T-helper 9 cell (primary cell): ENCODE measurements at places on chromosomes 12 and 14.

DNA sequence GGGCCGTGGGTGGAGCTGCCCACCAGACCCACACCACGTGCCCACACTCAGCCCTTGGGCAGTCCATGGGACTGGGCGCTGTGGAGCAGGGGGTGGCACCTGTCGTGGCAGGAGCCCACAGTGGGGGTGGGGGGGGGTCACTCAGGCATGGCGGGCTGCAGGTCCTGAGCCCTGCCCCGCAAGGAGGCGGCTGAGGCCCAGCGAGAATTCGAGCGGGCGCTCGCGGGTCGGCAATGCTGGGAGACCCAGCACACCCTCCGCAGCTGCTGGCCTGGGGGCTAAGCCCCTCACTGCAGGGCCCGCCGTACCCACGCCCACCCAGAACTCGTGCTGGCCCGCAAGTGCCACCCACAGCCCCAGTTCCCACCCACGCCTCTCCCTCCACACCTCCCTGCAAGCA lies 132.6 kb upstream of the GARIN2 start:
- no peak for DNase-seq

DNA sequence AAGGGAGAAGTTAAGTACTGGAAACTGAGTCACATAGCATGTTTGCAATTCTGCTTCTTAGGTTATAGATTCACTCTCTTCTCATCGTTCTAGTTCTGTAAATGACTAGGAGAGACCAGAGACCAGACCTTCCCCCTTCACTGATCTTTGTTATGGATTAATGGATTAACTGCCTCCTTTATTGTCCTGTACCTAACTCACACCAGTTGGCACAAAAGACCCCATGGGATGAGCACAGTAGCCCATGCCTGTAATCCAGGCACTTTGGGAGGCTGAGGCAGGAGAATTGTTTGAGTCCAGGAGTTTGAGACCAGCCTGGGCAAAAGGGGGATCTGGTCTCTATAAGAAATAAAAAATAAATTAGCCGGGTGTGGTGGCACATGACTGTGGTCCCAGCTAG lies 20.8 kb downstream of the BCAT1 start:
- DNase-seq: no peak

DNA sequence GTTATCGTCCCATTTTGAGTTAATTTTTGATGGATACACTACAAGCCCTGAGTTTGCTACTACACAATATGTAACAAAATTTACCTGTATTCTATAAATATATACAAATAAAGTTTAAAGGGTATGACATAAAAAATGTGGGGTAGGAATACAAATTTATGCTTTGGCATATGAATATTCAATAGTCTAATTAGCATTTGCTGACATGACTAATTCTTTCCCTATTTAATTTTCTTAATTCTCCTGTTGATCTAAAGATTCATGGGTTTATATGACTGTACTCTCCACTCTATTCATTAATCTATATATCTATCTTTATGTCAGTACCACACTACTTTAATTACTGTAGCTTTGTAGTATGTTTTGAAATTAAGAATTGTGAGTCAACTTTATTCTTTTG lies 1840.7 kb upstream of the FLRT2 start:
- no peak for DNase-seq

DNA sequence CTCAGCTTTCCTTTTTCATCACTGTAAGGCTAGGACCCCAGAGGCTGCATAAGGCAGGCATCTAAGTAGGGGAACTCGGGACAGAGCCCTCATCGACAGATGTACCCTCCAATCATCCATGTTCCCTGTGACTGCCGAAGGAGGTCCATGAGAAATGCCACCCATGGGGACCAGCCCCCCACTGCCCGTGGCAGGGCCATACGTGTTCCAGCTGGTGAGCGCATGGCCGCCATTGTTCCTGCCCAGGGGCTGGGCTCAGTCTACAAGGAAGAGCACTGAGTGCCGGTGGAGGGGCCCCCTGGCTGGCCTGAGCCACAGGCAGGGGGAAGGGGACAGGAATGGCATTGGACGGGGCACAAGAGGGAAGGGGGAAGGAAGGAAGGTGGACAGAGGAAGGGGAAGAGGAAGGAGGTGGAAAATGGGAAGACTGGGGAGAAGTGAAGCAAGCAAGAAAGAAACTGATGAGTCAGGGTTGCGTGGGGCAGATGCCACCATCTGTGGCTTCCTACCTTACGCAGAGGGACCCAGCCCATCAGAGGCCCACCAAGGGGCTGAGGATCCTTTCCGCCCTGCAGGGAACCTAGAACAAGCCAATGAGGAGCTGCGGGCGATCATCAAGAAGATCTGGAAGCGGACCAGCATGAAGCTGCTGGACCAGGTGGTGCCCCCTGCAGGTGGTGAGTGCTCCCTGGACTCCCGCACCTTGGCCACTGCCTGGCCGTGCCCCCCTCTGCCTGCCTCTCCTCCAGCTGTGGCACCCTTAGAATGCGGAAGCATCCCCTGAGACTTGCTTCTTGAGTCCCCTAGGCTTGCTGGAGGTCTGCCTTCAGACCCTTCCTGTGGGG lies 120.6 kb upstream of the FKBP4 start:
- no peak for DNase-seq

- DNase-seq: no peak
Measured at GRCh38 chr12:3155702-3156370, 78.7 kb downstream of the TSPAN9 start.

DNA sequence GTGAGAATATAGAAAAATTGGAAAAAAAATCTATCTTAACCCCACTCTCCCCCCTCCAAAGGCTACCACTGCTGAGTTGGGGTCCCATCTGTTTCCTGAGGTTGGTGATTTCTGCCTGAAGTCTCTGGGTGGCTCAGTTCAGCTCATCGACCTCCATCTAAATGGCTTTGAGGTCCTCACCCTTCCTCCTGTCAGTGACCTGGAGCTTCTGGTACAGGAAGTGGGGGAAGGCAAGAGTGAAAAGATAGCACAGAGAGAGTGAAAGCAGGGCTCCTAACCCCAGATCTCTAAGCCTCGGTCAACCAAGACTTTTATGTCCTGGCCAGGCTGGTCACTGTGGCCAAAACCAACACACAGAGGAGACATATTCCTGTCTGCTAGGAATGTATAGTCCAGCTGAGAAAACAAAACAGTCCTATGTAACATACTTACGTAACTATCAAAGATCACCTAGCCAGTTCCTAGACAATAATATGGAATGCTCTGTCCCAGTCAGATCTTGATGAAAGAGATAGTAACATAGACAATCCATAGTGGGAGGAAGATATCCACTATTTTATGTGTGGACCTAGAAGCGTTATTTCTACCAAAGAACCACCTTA lies 12.3 kb upstream of the KRT73 start:
- DNase-seq: no peak

DNA sequence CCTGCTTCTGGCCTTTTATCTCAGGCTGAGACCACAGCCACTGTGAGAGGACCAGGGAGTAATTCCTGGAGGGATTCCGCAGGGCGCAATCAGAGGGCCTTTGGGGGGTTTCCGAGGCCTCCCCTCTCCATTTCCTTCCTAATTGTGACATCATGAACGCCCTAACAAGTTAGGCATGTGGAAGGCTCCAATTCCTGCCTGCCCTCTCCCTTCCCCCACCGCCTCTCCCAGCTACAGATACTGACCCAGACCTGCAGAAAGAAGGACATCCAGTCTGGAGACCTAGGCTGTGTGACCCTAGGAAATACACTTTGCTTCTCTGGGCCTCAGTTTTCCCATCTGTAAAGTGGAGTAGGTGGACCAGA lies 637.9 kb downstream of the MED13L start:
- no peak for DNase-seq

DNA sequence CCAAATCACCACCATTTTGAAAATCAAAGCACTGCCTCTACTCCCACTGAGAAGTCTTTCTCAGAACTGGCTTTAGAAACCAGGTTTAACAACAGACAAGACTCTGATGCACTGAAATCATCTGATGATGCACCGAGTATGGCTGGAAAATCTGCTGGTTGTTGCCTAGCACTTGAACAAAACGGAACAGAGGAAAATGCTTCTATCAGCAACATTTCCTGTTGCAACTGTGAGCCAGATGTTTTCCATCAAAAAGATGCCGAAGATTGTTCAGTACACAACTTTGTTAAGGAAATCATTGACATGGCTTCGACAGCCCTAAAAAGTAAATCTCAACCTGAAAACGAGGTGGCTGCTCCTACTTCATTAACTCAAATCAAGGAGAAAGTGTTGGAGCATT lies 115.0 kb upstream of the NPAS3 start:
- DNase-seq: no peak

- DNase-seq: peak; percentile 58
Measured at GRCh38 chr12:76621582-76622024, 62.0 kb upstream of the OSBPL8 start.

GRCh38 chr12:97716356-97716755 lies 253.8 kb downstream of the RMST start:
- DNase-seq: no peak

DNA sequence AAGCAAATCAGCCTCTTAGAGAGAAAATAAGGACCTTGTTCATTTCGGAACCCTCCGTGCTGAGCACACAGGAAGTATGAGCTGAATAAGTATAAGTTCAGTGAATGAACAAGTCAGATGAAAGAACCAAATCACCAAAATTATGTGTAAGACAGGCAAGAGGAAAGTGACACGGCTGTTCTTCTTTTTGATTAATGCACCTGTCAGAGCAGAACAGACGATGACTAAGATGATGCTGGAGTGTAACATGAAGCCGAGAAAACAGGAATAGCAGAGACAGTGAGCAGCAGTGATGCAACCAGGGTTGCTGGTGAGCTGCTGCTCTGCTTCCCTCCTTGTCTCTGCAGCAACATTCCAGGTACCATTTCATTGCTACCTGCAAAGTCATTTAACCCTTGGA lies 861.1 kb downstream of the GALC start:
- DNase-seq: no peak

- DNase-seq: no peak
Measured at GRCh38 chr12:39780913-39781446, 161.4 kb upstream of the ABCD2 start.

DNA sequence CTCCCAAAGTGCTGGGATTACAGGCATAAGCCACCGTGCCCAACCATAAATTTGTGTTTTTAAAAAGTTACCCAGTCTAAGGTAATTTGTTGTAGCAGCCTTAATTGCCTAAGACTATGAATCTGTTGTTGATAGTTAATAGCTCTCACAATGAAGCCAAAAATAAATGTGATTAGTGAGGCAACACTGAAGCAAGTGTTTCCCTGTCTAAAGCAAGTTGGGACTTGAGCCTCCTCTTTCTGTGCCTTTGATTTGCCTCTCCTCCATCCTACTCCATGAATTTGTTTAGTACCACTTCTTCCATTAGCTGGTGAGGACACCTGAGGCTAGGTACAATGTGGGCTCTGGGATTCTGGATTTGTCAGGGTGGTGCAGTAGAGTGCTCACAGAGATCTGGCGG lies 36.8 kb downstream of the DAAM1 start:
- no peak for DNase-seq

DNA sequence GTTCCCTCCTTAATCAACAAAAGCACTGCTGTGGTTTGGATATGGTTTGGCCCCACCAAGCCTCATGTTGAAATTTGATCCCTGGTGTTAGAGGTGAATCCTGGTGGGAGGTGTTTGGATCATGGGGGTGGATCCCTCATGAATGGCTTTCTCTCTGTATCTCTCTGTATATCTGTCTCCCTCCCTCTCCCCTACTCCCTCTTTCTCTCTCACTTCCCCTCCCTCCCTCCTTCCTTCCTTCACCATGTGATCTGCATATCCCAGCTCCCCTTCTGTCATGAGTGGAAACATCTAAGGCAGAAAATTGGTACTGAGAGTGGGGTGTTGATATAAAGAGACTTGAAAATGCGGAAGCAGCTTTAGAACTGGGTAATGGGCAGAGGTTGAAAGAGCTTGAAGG lies 5.2 kb downstream of the GSKIP start:
- no peak for DNase-seq

DNA sequence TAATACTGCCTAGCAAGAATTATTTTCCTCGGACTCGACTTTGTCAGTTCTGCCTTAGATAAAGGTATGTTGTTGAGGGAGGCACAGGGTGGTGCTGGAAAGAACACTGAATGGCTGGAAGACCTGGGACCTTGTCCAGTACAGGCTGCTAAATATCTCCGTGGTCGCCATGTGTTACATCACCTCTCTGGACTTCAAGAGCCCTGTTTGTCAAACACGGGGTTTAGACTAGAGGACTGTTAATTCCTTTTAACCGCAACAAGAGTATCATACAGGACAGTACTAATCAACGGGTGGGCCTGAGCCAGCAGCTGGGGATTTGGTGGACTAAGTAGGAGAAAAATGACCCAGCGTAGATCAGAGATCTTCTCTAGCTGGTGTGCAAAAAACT lies 476.3 kb downstream of the LRIG3 start:
- DNase-seq: no peak

- no peak for DNase-seq
Measured at GRCh38 chr12:94147387-94147990, 888 bp upstream of the PLXNC1 start.

DNA sequence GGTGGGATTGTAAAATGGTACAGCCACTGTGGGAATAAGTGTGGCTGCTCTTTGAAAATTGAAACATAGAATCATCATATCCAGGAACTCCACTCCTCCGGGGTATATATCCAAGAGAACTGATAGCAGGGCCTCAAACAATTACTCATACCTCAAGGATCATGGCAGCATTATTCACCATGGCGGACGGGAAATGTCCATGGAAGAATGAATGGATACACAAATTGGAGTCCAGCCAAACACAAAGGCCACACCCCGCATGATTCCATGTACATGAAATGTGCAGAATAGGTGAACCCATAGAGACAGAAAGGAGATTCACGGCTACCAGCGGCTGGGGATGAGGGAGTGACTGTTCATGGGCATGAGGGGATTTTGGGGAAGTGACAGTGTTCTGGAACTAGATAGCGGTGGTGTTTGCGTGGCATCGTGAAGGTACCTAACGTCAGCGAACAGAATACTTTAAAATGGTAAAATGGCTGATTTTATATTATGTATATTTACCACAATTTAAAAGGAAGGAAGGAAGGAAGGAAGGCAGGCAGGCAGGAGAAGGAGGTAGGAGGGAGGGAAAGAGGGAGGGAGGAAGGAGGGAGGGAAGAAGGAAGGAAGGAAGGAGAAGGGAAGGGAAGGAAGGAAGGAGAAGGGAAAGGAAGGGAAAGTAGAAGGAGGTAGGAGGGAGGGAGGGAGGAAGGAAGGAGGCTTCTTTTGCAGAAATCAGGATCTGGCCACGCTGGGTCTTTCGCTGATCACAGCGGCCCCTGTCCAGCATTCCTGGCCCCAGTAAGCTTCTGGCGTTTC lies 14.1 kb upstream of the NCOR2 start:
- no peak for DNase-seq

- DNase-seq: no peak
Measured at GRCh38 chr12:109228664-109229063, 80.4 kb downstream of the FOXN4 start.

DNA sequence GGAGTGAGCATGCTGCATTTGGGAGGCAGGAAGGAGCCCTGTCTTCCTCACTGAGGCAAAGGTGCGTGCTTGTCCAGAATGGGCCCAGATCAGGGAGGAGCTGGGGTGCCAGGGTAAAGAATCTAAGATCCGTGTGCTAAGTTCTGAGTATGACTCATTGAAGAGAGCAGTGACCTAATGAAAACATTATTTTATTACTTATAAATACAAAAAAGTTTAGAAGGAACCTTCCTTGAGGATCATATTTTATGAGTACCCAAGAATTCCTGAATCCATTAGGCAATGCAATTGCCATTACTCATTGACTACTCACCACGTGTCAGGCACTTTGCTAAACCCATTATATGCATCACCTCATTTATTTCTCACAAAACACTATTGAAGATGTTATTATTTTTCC lies 264.7 kb downstream of the EGLN3 start:
- no peak for DNase-seq
